Stimulated activated memory B cell treated with anti-CD40 and anti-IgM and Interleukin-4, amounts not matched to agents 10 μg/mL and 1 μg/mL and 100 μg/mL, for 72 hours (primary cell): ENCODE measurements at places on chromosomes 3 and 15.

DNA sequence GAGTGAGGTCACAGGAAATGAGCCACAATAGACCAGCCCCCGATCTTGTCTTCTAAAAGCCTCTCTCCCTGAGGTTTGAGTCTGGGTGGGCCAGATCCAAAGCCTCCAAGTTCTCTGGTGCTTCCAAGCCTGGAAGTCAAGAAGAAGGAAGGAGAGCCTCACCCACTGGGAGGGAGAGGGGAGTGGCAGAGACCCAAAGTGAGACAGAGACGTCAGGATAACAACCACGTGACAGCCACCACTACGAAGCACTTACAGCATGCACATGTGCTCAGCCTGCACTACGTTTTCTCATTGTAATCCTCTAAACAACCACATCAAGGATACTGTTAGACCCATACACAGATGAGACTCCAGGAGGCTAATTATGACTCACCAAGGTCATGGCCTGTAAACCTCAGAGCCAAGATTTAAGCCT lies 197.3 kb upstream of the LINGO1 start:
- ATAC-seq: no peak

GRCh38 chr15:66779331-66780009 lies 77.4 kb downstream of the SMAD6 start:
- no peak for ATAC-seq

DNA sequence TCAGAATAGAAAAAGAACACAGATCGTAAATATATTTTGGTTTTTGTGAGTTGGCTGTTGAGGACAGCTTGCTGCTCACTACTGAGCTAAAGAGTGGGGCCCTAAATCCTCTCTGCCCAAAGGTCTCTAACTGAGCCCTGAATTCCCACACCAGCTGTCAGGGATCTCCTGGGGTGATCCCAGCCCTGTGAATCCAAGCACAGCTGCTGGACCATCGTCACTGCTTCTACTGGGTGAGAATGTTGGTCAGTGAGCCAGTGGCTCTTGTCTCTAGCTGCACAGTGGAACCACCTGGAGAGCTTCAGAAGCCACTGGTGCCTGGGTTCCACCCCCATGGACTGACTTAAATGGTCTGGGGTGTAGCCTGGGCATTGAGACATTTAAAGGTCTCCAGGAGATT lies 90.5 kb upstream of the IL12A start:
- ATAC-seq: no peak

GRCh38 chr3:13518516-13518953 lies 30.4 kb upstream of the FBLN2 start:
- no peak for ATAC-seq

GRCh38 chr15:73886717-73887345 lies 13.5 kb downstream of the TBC1D21 start:
- peak; percentile 38 for ATAC-seq

DNA sequence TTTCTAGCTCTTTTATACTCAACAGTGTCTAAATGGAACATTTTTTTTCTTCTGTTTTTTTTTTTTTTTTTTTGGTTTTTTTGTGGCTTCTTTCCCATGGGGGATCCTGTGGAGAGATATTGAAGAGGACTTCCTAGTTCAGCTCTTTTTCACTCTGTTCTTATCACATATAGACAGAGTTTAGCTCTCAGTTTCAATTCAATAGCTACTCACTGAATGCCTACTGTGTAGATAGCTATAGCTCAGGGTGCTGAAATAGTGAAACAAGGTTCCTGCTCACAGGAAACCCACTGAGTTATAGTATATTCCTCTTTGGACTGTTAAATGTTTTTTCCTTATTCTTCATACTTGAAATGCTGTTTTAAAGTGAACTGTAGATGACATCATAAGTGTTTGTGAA lies 918.8 kb downstream of the CADM2 start:
- no peak for ATAC-seq

- no peak for ATAC-seq
Measured at GRCh38 chr3:35648347-35648746, 9.0 kb downstream of the ARPP21 start.

DNA sequence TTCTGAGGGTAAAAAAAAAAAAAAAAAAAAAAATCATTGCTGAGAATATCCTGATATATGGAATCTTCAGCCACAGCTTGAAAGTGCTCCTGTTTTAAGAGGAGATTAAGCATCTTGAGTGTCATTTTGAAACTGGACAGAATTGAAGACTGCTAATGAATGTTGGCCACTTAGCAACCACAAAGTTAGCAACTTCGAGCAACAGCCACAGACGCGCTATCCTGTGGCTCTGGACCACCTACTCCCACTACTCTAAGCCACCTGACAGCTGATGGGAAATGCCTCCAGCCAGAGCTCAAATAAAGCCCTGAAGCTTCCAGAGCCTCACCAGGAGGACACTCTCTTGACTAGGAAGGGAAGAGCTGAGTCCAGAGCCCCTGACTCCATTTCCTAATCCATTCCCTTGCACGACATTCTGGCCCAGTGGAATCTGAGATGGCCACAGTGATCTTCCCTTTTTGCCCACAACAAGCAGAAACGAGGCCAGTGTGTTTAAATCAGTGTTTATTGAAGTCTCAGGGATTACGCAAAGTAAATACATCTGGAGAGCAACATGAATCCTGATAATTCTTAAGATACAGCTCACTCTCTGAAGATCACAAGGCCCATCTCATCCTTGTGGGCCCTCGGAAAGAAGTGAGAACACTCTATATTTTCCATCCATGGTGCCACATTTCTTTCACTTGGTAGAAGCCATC lies 58.6 kb downstream of the TMEM212 start:
- ATAC-seq: no peak

DNA sequence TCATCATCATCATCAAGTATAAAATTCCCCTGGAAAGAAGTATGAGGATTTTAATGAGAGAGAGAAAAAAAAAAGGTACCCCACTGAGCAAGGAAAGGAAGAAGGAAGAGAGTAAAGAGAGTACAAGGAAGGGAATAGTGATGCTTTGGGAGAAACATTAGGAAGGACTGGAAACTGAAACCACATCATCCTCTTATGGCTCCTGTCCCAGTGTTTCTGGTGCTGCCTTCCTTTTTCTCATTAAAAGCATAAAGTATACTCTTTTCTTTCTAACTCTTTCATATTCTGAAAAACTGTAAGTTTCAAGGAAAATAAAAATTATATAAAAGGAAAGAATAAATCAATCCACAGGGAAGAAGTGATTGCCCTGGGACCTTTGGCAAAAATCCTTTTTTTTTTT lies 616.4 kb upstream of the CBLB start:
- no peak for ATAC-seq

DNA sequence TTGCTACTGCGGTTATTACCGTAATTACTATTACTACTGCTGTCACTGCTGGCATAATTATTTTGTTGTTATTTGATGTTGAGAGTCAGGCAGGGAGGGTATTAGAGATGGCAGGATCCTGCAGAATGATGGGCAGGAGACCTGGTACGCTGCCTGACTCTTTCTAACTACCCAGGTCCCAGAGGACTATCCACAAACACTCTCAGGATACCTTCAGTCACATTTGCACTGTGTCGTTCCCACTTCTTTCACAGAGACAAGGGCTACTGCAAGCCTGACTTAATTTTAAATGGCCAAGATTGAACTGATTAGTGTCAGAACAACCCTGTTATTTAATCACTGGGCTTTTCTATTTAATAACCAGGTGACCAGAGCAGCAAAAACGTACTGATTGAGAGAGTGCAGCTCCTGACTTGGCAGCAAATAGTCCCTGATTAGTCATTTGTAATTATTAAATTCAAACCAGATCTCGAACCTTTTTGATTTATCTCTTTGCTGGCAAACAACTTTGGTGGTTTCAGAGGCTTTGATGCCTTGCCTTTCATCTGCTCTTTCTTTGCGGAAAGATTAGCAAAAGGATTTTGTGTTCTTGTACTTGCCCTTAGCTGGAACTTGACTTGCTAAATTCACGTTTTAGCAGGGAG lies 88.8 kb upstream of the ARHGEF3 start:
- no peak for ATAC-seq

DNA sequence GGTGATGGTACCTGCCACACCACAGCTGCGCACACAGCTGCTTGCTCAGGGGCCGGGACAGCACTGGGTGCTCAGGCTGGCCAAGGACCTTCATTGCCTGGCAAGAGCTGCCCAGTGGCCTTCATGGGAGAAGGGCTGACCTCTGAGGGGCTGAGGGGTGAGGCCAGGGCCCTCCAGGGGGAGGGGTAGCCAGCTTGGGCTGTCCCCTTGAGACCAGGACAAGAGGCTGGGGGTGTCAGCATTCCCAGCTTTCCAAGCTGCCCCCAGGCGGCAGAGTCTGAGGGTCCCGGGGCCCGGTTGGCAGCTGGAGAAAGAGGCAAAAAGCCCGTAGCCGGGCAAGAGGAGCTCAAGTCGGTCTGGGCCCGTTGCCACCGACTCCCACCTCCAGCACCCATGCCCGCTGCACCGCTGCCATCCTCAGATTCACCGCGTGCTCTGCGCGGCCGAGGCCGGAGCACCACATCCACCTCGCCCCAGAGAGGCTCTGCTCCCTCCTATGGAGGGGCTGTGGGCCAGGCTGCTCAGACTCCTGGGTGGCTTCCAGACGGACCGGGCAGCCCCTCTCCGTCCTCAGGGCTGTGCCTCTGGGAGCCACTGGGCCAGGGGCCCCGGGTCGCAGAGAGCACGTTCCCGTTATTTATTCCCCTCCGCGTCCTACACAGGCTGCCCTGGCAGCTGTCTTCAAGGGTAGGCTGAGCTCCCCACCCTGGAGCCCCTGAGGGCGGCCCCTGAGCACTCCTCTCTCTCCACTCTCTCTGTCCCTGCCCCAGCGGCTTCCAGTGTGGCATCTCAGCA lies 51.5 kb downstream of the PLXNA1 start:
- no peak for ATAC-seq

DNA sequence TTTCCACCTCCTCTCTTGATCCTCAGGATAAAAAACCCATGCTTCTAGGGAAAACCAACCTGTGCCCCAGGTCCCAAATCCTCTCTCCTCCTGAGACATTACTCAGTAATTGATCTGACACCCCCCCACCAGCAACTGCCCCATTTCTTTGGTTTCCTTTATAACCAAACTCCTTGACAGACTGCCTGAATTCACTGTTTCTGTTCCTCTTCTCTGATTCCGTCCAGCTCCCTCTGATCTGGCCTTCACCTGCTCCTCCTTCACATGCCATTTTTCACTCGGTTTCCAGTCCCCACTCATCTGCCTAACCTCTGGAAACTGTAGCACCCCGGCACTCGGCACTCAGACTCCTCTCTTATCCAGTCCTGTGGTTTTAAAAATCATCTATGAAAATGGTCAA lies 2.1 kb downstream of the CCDC51 start:
- ATAC-seq: no peak

- no peak for ATAC-seq
Measured at GRCh38 chr15:29736744-29737020, 85.6 kb downstream of the TJP1 start.

DNA sequence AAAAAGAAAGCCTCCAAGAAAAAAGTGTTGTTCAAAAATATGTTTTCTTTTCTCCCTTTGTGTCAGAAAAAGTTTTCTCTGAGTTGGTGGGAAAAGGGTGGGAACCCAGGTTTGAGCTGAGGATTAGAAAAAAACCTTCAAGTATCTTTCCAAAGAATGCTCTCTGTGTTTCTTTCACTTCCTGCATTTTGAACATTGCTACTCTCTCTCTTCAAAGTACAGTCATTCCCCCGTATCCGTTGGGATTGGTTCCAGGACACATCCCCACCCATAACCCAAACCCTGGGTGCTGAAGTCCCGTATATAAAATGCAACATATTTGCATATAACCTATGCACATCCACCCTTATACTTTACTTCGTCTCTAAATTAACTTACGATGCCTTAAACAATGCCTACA lies 139.6 kb downstream of the TMCO5A start:
- no peak for ATAC-seq

GRCh38 chr15:50229336-50229735 lies 36.2 kb downstream of the HDC start:
- no peak for ATAC-seq

DNA sequence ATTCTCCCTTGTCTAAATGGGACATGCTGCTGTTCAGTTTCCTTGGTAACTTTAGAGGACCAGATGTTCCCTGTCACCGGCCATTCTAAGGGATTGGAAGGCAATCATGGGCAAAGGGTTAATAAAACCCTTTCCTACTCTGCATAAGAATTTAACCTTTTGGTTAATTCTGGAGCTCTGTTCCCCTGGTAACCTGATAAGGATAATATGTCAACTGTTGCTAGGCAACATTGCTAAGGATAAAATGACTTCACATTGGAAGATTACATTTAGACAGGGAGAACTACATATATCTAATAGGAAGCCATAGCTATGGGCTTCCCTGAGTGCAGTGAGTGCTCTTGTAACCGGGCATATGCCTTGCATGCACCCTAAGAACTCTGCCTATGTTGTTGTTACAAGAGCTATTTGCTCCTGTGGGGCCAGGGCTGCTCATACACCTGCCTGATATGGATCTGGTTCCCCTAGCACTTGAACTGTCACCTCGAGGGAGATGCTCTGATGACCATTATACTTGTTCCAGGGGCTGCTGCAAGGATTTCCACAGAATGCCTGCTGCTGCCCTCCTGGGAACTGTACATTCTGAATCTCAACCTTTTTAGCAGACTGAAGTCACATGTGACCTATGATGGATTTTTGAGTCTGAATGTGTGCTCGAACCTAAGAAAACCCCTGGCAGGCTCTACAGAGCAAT lies 326.3 kb upstream of the PDZRN3 start:
- ATAC-seq: no peak

DNA sequence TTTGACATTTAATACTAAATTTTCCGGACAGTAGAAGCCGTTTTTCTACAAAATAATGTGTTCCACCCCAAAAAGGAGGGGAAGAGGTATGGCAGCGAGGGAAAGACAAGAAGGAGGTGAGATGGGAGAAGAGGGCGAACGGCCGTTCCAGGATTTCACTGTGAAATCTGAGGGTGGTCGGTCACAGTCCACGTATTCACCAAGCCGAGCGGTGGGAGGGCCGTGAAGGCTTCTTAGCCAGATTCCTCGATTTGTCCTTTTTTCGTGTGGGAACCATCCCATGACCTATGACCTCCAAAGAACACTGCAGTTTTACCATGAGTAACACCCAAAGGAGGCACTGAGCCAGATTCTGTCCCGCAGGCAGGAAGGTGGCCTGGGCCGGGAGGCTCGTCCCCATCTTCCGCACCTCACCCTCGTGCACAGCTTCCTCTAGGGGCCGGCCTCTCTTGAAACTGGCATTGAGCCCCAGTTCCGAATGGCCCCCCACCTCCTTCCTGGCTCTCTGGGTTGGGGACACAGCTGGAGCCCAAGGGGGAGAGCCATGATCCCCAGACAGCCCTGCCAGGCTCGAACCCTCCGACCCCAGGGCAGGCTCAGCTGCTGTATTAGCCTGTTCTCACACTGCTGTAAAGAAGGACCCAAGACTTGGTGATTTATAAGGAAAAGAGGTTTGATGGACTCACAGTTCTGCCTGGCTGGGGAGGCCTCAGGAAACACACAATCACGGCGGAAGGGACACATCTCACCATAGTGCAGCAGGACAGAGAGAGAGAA lies 23.7 kb downstream of the XXYLT1 start:
- ATAC-seq: no peak

GRCh38 chr3:173584093-173584837 lies 186.7 kb downstream of the NLGN1 start:
- no peak for ATAC-seq
